Activated naive CD4-positive, alpha-beta T cell treated with Interleukin-2 at 50 U/mL for 16 hours (primary cell): ENCODE measurements at places on chromosomes 3 and 15.

GRCh38 chr15:82714016-82714415 is 4.3 kb upstream of the AP3B2 start:
- DNase-seq, result no peak

GRCh38 chr3:197828-198491 is 1.4 kb downstream of the CHL1 start:
- DNase-seq, result no peak

GRCh38 chr3:185727873-185728272 is 97.0 kb downstream of the IGF2BP2 start:
- DNase-seq, result no peak

DNA sequence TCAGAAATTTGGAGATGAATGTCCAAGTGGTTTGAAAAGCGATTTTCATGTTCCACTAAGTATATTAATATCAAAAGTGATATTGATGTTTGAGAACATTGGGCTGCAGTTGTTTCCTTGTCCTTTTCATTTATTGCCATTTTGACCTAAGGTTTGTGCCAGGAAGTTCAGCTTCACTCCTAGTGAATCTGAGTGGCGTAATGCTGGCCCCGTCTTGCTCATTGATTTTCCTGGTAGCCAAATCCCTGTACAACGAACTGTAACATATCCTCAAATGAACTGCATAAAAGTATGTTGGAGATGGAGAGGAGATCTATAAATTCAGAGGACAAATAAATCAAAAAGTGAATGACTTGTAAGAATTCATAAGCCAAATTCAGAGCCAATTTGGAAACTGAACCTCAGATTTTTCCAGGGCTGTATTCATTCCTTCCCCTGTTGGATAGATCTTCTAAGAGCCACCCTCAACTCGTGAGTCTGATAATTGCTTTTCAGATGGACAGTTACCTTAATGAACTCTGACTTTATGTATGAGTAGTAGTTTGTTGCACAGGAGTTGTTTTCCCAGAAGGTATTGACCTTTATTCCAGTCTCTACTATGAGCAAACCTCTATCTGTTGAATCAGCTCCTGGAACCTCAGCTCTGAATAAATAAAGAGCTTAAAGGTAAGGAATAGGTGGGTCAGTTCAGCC is 72.8 kb downstream of the ITPR1 start:
- DNase-seq, result no peak

GRCh38 chr3:159929171-159930141 is 59.2 kb upstream of the IL12A start:
- DNase-seq, result no peak

DNA sequence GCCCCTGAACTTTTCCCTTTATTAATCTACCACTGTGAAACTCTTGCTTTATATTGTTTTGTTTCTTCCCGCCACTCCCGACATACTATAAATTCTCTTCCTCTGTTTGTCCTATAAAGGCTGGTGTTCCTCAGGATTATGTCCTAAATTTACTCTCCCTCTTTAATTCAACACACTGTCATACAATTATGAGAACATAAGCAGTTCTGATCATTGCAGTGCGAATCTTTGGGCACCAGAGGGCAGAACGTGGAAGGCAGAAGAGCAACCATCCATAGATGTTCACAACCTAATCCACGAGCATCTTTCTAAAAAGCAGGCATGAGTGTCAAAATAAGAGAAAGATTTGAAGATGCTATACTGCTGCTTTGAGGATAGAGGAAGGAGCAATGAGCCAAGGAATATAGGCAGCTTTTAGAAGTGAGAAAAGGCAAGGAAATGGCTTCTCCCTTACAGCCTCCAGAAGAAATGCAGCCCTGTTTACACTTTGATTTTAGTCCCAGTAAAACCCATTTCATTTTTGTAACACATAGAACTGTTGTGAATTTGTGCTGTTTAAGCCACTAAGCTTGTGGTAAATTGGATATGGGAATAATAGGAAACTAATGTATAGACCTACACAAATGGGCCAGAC is 179.4 kb downstream of the GBE1 start:
- DNase-seq, result no peak

- no peak for DNase-seq
These were observed 191.9 kb upstream of the LRIG1 start for GRCh38 chr3:66692766-66693150.

GRCh38 chr3:127037971-127038446 is 55.1 kb downstream of the PLXNA1 start:
- DNase-seq, result no peak

- DNase-seq, result no peak
These were observed 59.3 kb downstream of the CTDSPL start for GRCh38 chr3:37921025-37921424.

DNA sequence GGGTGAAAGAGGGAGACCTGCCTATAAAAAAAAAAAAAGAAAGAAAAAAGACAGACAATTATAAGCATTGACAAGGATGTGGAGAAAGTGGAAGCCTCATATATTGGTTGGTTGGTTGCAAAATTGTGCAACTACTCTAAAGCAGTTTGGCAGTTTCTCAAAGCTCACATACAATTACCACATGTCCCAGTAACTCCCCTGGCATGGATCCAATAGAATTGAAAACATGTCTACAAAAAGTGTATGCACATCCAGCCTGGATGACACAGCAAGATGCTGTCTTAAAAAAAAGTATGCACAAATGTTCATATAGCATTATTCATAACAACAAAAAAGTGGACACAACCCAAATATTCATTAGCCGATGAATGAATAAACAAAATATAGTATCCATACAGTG is 19.5 kb downstream of the SETMAR start:
- DNase-seq, result no peak

GRCh38 chr3:184583578-184584451 is 22.2 kb downstream of the EPHB3 start:
- DNase-seq, result no peak

DNA sequence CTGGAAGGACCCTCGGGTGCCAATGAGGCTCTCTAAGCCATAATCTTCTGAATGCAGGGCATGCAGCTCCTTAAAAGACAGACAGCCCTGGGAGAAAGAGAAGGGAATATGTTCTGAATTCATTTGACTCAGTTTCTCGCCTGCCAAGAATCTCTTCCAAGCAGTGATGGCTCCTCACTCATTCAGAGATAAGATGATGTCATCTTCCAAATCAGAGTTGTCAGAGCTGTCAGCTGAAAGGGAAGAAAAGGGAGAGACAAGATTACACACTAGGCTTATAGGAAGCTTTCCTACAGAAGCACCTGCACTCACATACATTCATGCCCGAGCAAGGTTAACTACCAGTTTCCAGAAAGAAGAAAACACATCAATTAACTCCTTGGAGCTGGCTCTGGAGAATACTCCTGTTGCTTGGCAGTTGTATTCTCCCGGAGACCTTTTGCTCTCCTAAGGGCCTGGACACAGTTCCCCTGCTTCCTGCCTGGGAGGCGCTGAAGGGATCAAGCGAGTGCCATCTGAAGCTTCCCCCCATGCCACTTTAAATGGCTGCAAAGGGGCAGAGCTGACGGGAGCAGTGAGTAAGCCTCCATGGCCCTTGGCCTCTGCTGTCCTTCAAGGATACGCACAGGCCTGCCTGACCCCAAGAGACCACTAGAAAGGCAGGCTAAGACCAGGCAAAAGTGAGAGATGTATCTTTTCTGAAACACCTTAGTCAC is 7.7 kb downstream of the RBM15B start:
- DNase-seq, result no peak

- DNase-seq, result peak; percentile 25
These were observed 57.9 kb downstream of the ARHGAP31 start for GRCh38 chr3:119352034-119352609.

- DNase-seq, result no peak
These were observed 39.4 kb downstream of the VGLL4 start for GRCh38 chr3:11604139-11604892.

DNA sequence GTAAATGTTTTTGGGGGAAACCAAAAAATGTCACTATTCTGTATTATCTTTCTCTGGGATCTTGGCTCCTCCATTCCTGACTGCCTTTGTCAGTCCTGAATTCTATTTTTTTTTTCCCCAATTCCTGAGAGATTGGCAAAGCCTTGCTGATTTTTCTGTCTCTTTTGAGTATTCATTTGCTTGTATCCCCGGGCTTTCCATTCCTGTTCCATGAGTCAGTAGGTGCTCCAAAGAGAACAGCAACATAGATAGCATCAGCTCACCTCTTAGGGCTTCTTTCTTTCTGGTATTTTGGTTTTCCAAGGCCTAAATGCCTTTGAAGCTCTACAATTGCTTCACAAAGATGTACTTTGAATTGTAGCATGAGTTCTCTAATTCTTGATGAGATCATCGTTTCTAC is 271.7 kb upstream of the LRRC3B start:
- no peak for DNase-seq

- DNase-seq, result peak; percentile 51
These were observed at the start of gene ZNF502 for GRCh38 chr3:44712455-44713075. TSS of gene ZNF502 (plus strand) at chr3:44712660. CDS start at chr3:44720262, 7,602 bp downstream.

- DNase-seq, result no peak
These were observed 23.7 kb downstream of the CRYGS start for GRCh38 chr3:186520431-186520830.

DNA sequence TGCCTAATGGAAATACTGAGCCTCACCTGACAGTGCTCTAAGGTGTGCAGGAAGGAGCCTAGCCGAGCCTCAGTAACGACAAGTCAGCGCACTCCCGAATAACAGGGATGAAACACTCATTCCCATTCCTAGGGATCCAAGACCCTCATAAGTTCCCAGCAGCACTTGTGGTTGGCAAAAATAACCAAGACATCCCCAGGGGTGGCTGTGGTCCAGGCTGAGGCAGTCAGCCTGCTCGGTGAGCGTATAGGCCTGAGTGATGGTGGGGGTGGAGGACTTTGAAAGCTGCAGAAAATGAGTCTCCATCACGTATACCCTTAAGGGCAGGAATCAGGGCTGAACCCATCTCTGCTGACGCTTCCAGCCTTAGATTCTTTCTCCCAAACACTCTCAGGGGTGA is 120.1 kb downstream of the SMAD6 start:
- no peak for DNase-seq

GRCh38 chr3:187066228-187066995 is 72.9 kb downstream of the RPL39L start:
- DNase-seq, result peak; percentile 43

DNA sequence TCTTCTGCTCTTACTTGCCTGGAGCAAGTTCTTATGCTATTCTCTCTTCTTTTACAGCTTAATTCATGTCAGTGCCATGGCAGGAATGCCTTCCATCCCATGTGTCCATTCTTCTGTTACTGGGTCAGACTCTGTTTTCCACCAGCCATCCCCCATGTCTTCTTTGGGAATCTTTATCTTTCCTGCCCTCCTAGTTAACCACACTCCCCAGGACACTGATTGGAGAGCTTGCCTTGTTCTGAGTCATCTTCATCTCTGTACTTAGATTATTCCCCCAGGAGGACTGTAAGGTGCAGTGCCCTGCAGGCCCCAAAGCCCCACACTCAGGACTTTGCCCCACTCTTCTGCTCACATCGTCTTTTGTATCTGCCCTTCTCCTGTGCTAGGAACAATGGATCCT is 3.6 kb downstream of the ABHD17C start:
- no peak for DNase-seq

DNA sequence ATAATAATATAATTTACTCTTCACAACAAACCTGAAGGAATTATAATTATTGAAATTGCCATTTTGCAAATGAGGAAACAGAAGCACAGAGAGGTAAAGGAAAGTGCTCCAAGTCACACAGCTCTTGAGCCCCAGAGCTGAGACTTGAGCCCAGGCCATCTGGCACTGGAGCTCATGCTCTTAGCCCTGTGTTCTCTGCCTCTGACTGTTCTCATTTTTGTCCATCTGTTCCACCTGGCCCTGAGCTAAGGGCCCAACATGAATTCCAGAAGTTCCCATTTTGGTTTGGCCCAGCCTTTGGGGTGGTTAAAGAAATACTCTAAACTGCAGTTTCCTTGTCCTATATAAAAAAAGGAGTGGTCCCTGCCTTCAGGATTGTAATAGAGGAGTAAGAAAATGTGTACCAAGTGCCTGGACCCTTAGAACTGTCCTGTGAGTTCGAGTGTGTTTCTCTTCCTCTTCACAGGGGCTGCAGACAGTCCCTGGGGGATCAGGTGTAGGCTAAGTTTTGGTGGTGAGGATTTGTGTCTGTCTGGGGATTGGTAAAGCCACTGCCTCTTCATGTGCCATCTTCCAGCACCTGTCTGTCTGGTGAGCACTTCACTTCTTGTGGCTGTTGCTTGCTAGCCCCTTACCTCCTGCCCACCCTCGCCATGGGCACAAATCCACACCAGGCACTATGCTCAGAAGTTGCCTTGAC is 91.8 kb downstream of the DNAJB8 start:
- no peak for DNase-seq

DNA sequence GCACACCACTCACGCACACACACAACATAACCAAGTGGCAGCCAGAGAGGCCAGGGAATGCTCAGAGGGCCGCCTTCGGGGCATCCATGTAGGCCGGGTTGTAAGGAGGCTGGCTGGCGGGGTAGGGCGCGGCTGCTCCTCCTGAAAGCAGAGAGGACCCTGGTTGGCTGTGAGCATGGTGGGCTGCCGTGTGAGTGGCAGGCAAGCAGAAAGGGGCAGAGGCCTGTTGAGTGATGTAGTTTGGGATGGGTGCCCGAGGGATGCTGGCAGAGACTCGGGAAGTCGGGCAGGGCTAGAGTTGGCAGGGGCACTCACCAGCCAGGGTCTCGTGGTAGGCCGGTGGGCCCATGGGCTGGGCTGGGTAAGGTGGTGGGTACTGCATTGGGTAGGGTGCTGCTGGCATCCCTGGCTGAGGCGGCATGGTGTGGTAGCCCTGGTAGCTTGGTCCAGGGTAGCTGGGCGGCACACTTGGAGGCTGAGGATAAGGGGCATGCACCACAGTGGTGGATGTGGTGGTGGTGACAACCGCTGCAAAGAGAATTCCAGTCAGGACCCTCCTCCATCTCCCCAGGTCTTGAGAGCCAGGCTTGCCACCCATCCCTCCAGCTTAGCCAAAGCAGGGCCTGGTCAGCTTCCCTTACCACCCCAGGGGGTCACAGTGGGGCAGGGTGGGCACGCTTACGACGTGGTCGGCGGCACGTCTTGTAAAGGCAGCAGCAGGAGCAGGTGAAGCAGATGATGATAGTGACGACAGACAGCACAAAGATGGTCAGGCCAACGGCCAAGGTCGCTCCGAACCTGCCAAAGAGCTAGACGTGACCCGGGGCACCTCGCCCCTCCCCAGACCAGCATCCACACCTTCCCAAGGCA is 22.7 kb downstream of the ATRIP start:
- no peak for DNase-seq

DNA sequence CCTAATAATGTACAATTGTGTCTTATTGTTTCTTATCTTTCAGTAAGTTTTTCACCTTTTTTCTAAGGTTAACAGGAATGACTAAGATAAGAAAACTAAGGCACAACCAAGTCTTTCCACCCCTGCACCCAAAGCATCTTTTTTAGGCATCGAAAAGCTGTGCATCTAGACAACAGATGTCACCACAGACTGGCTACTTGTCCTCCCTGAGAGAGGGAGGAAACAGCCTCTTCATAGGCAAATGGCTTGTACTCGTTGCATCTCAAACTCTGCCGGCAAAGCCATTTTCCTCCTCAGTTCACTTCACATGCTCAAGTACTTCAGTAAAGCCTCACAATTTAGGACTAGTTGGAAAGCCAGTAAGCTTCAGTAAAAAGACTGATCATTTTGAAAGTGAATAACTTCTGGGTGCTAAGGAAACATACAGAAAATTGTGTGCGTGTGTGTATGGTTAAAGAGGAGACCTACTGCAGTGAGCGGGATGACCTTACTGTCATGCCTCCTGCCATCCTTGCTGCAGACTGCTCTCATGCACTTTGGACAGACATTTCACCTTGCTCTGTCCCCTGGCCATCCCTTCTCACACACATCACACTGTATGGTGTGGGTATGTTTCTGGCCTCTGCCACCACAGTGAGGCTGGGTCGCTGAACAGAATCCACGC is 36.5 kb upstream of the HACD2 start:
- DNase-seq, result no peak

- no peak for DNase-seq
These were observed 112.6 kb upstream of the MB21D2 start for GRCh38 chr3:193030276-193030675.

- no peak for DNase-seq
These were observed 1573.3 kb downstream of the SI start for GRCh38 chr3:163504974-163505373.
